HCEC 1CT (cell line): ENCODE measurements at places on chromosomes 5 and 9.

- DNase-seq, result no peak
Observed at GRCh38 chr9:107856633-107857032, 367.1 kb upstream of the KLF4 start.

DNA sequence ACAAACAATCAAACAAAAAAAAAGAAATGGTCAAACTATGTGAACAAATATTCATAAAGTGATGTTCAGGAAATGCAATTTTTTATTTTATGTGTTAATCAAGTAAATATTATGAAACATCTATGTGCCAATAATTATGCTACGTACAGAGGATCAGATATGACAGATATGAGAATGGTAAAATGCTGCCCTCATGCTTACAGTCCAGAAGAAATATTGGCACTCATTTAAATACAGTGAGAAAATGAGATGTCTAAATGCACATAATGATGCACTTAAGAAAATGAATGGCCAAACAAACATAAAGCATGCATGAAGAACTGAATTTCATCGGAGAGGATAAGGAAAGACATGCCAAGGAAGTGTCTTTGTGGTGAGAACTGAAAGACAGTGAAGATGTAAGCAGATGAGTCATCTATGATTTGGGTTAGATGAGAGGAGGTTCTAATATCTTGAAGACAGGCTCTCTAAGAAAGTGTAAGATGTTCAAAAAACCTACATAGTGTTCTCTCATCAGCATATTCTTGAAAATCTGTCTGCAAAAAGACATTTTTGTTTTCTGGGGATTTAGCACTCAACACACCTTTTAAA lies 1231.1 kb upstream of the ACO1 start:
- DNase-seq, result no peak

DNA sequence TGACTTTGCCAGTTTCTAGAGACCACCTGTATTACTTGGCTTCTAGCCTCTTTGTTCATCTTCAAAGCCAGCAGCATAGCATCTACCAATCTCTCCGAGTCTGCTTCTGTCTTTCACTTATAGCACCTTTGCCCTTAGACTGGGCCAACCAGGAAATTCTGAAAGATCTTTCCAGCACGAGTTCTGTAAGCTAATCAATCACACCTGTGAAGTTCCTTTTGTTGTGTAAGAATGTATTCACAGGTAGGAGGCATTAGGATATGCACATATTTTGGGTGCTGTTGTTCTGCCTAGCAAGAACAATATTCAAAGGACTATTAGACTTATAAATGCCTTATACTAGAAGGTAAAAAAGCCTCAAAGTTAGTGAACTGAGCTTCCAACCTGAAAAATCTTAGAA lies 232.1 kb downstream of the CDH12 start:
- no peak for DNase-seq

- DNase-seq, result peak; percentile 38
Observed at GRCh38 chr5:43315263-43315662, 2.1 kb upstream of the HMGCS1 start.

DNA sequence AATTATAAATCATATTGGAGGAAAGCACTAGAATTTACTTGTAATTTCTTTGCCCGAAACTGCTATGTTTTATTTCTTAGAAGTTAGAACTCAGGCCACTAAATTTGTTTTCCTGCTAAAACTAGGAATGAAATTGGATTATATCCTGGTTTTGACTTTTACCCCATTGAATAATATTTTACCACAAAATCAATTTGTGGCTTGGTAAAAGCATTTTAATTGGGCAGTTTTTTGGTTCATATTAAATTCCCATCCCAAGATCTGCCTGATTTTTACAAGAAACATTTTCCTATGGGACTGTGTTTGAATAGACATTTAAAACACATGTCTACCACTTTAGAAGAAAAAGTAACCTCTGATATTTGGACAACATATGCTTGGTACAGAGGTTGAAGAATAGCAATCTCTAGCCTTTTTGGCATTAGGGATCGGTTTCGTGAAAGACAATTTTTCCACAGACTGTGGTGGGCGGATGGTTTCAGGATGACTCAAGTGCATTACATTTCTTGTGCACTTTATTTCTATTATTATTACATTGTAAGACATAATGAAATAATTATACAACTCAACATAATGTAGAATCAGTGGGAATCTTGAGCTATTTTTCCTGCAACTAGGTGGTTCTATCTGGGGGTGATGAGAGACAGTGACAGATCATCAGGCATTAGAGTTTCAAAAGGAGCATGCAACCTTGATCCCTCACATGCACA lies 565.6 kb downstream of the PRR16 start:
- DNase-seq, result no peak

- no peak for DNase-seq
Observed at GRCh38 chr9:33142535-33142934, 24.6 kb downstream of the B4GALT1 start.

DNA sequence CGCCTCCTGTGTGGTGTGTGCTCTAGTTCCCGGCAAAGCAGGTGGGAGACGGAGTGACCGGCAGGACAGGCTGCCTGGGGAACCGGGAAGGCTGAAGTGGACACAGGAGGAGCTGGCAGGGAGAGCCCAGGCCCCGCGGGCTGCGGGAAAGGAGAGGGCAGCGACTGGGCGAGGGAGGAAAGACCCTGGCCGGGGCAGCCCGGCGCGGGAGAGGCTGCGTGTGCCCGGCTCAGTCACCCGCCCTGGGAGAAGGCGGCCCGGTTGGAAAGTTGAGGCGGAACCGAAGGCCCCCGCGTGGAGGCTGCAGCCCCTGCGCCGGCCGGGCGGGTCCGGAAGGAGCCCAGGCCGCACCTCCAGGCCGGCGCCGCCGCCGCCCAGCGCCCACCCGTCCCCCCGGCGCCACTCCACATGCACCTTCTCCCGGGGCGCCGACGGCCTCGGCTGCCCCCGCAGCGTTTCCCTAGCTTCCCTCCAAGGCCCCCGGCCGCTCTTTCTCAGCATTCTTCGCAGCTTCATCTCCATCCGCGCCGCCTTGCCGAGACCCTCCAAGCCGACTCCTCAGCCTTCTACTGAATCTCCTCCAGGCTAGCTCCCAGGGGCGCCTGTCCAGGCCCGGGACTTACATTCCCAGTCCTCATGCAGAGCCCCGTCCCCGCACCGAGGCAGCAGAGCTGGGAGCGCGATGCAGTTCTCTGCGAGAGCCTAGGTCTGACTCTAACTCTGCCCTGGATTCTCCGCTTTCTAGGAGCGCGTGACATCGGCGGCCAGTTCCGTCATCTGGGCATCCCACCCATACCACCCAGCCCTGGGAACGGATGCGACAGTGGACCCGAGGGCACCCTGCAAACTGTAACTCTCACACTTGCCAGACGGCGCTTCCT lies 152.0 kb downstream of the ERCC6L2 start:
- DNase-seq, result no peak

DNA sequence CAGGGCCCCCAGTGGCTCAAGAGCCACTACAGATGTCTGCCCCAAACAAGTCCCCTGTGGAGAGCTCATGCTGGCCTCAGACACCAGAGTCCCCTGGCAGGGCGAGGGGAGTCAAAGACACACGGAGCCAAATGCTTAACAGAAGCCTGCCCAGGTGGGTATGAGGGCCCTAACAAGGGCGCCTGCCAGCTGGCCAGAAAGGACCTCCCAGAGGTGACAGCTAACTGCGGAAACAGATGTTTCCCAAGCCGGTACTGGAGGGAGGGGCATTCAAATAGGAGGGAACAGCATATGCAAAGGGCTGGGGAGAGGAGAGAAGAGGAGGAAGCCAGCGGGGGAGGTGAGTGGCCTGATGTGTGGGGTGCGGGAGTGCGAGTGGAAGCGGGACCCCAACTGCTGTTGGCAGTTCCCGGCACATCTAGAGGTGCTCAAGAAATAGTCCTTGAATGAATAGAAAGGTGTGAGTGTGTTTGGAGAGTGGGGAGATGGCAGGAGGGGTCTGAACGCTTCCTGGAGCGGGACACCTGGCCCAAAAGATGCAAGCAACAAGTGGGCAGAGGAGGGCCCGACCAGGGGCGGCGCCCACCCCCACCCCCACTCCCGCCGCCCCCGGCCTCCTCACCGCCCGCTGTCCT lies 824 bp downstream of the MXD3 start:
- no peak for DNase-seq

DNA sequence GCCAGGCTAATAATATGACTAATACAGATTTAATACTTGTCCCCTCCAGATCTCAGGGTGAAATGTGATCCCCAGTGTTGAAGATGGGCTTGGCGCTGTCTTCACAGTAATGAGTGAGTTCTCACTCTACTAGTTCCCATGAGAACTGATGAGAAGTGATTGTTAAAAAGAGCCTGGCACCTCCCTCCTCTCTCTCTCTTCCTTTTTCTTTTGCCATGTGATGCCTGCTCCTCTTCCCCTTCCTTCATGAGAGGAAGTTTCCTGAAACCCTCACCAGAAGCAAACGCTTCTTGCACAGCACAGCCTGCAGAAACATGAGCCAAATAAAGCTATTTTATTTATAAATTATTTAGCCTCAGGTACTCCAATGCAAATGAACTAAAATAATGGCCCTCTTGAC lies 55.2 kb downstream of the GLDC start:
- DNase-seq, result no peak

- DNase-seq, result peak; percentile 73
Observed at GRCh38 chr5:73815631-73816030, 189.6 kb downstream of the ARHGEF28 start.

DNA sequence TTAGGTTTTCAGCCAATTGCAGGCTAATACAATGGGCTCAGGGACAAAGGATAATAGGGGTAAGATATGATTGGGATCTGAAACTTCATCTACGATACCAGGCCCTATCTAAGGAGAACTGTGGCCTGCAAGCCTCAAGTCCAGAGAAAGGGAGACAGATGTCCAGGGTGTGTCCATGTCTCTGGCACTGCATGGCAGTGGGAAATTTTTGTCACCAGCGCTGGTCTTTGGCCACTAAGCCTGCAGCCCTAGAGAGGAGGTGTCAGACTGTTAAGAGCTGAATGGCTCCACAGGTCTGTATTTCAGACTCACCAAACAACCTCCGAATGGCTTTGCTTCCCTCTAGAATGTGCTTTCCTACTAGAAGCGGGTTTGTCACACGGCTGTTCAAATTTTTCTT lies 6.6 kb upstream of the CNOT6 start:
- no peak for DNase-seq

GRCh38 chr5:149212198-149212951 lies 59.3 kb upstream of the AFAP1L1 start:
- DNase-seq, result peak; percentile 99

GRCh38 chr5:39891376-39891775 lies 466.6 kb upstream of the DAB2 start:
- peak; percentile 39 for DNase-seq

DNA sequence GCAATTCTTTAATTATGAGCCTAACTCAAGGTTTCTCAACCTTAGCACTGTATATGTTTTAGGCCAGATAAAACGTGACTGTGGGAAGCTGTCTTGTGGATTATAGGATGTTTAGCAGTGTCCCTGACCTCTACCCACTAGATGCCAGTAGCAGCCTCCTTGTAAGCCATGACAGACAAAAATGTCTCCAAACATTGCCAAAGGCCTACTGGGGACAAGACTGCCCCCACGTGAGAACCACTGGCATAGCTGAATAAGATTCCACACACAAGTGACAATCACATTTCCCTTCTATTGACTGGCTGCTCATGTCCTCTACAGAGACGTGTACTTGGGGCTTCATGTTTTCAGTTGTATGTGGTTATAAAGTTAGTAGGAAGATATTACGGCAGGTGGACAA lies 55.4 kb downstream of the GOLM1 start:
- no peak for DNase-seq

GRCh38 chr5:76602094-76602726 lies 21.0 kb downstream of the F2RL2 start:
- DNase-seq, result peak; percentile 9

- no peak for DNase-seq
Observed at GRCh38 chr9:134553061-134553891, 88.3 kb upstream of the COL5A1 start.

- peak; percentile 58 for DNase-seq
Observed at GRCh38 chr5:53191548-53192165, 82.1 kb upstream of the MOCS2 start.

- DNase-seq, result peak; percentile 84
Observed at GRCh38 chr5:33854733-33855151, 37.0 kb downstream of the ADAMTS12 start.

- no peak for DNase-seq
Observed at GRCh38 chr5:113493446-113493845, 5.2 kb upstream of the MCC start.

- no peak for DNase-seq
Observed at GRCh38 chr5:76524101-76524835, 98.9 kb downstream of the F2RL2 start.

- peak; percentile 51 for DNase-seq
Observed at GRCh38 chr5:95784514-95785302, 37.8 kb downstream of the GLRX start.

DNA sequence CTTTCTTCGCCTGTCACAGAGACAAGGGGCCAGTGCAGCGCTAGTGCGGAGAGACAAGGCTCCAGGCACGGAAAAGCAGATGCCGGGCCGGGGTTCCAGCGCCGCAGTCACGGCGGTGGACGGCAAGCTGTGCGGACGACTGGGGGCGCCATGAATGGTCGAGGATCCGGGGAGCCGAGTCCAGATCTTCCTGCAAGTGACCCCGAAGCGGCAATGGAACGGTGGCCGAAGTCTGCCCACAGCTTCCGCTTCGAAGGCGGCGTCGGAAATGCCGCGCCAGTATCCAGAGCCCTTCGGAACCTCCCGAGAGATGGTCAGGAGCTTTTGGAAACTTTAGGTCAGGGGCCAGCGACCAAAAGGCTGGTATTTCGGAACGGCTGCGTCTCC lies 601 bp upstream of the FAF2 start:
- DNase-seq, result no peak

GRCh38 chr9:32722704-32723103 lies 60.6 kb upstream of the TMEM215 start:
- DNase-seq, result no peak

- no peak for DNase-seq
Observed at GRCh38 chr5:135833961-135834638, 363 bp upstream of the SLC25A48 start.

GRCh38 chr9:78014776-78015175 lies 16.8 kb downstream of the GNAQ start:
- DNase-seq, result peak; percentile 34

- no peak for DNase-seq
Observed at GRCh38 chr9:126218359-126219125, 108.1 kb upstream of the MVB12B start.

DNA sequence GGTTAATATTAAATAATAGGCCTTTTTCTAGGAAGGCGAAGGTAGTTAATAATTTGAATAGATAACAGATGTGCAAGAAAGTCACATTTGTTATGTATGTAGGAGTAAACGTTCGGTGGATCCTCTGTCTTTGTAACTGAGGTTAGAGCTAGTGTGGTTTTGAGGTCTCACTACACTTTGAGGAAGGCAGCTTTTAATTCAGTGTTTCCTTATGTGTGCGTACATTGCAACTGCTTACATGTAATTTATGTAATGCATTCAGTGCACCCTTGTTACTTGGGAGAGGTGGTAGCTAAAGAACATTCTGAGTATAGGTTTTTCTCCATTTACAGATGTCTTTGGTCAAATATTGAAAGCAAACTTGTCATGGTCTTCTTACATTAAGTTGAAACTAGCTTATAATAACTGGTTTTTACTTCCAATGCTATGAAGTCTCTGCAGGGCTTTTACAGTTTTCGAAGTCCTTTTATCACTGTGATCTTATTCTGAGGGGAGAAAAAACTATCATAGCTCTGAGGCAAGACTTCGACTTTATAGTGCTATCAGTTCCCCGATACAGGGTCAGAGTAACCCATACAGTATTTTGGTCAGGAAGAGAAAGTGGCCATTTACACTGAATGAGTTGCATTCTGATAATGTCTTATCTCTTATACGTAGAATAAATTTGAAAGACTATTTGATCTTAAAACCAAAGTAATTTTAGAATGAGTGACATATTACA lies 45.7 kb downstream of the TGFBR1 start:
- no peak for DNase-seq

GRCh38 chr5:124631874-124632550 lies 114.4 kb downstream of the ZNF608 start:
- no peak for DNase-seq
